ENCODE measurements at places on chromosomes 11 and 22.

- peak; percentile 31 for DNase-seq
Observed at GRCh38 chr11:125433454-125434121, 62.5 kb downstream of the FEZ1 start.

GRCh38 chr11:111502611-111503010 lies 9.6 kb downstream of the BTG4 start:
- no peak for DNase-seq

- DNase-seq: peak; percentile 26
Observed at GRCh38 chr11:47725442-47726117, 10.4 kb upstream of the AGBL2 start.

GRCh38 chr22:48596111-48596850 lies 1231.4 kb downstream of the BRD1 start:
- DNase-seq: no peak

DNA sequence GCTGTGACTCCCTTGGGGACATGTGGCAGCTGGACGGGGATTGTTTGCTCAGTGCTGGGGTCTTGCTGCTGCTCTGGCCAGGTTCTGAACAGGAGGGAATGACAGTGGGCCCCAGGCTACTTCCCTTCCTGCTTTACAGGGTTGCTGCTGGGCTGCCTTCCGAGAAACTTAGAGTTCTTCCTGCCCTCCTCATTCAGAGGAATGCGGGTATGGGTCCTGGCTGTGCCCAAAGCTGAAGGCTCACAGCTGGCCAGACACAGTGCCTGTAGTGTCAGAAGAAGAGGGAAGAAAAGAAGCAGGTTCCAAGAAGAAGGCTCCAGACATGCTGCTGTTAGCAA lies 108.3 kb upstream of the PARVA start:
- DNase-seq: no peak
